ENCODE measurements at places on chromosomes 3 and 15. TPM values are rescaled to one million over a fixed set of nuclear protein-coding genes. Genes with fewer than 3 reads are reported as not detected.

Gene ITIH4
- total RNA-seq = 3.3 TPM

Gene MYL3
- total RNA-seq = not detected

Gene CYP19A1
- 5.1 TPM for total RNA-seq

Gene CADPS
- 3.8 TPM for total RNA-seq

Gene XCR1
- not detected for total RNA-seq

Gene RBPMS2
- total RNA-seq = not detected

Gene GABRR3
- total RNA-seq = not detected

Gene ITIH3
- total RNA-seq = not detected

Gene NECTIN3
- 75.8 TPM for total RNA-seq

Gene SV2B
- total RNA-seq = not detected

Gene SLTM
- total RNA-seq = 47.1 TPM

Gene ERC2
- 0.44 TPM for total RNA-seq

Gene AADAC
- total RNA-seq = 0.33 TPM

Gene GALNT15
- total RNA-seq = 93.0 TPM

Gene UACA
- 107 TPM for total RNA-seq

Gene FGD5
- total RNA-seq = 1.7 TPM

Gene SCG3
- not detected for total RNA-seq

Gene SLC15A2
- total RNA-seq = 0.50 TPM

Gene MYO5A
- 48.8 TPM for total RNA-seq

Gene FOXL2
- total RNA-seq = not detected

Gene SCN10A
- not detected for total RNA-seq

Gene MASP1
- total RNA-seq = 178 TPM

Gene TADA3
- 101 TPM for total RNA-seq

Gene IQCF5
- total RNA-seq = not detected

Gene GP5
- 0.17 TPM for total RNA-seq

Gene TRPM1
- not detected for total RNA-seq

Gene POU1F1
- total RNA-seq = not detected

Gene PROS1
- 25.2 TPM for total RNA-seq

Gene CLDN11
- total RNA-seq = 211 TPM

Gene RBP2
- not detected for total RNA-seq

Gene ZBBX
- not detected for total RNA-seq

Gene C2CD4A
- total RNA-seq = not detected

Gene C3orf85
- not detected for total RNA-seq

Gene GPR87
- total RNA-seq = 0.29 TPM

Gene GUCA1C
- not detected for total RNA-seq

Gene TPRA1
- 29.5 TPM for total RNA-seq

Gene RARRES1
- total RNA-seq = 232 TPM

Gene ZNF502
- 6.0 TPM for total RNA-seq

Gene SETD2
- 36.7 TPM for total RNA-seq

Gene IL17RD
- total RNA-seq = 8.9 TPM

Gene RETNLB
- not detected for total RNA-seq

Gene SNTN
- not detected for total RNA-seq

Gene HIGD2B
- total RNA-seq = not detected

Gene CCNB2
- total RNA-seq = 5.1 TPM

Gene LXN
- total RNA-seq = 160 TPM

Gene MORF4L1
- 404 TPM for total RNA-seq

Gene DGKG
- 0.87 TPM for total RNA-seq

Gene TRIM42
- not detected for total RNA-seq

Gene VPS8
- 76.7 TPM for total RNA-seq

Gene CADM2
- 0.15 TPM for total RNA-seq

Gene NOX5
- 0.83 TPM for total RNA-seq

Gene CLDND1
- 64.7 TPM for total RNA-seq

Gene UCN2
- 1.2 TPM for total RNA-seq

Measured in smooth muscle cell of trachea (primary cell).